ENCODE measurements at places on chromosomes 1 and 21.
A peak's percentile ranks its signal among the peaks of the same experiment; 100 is the strongest.

DNA sequence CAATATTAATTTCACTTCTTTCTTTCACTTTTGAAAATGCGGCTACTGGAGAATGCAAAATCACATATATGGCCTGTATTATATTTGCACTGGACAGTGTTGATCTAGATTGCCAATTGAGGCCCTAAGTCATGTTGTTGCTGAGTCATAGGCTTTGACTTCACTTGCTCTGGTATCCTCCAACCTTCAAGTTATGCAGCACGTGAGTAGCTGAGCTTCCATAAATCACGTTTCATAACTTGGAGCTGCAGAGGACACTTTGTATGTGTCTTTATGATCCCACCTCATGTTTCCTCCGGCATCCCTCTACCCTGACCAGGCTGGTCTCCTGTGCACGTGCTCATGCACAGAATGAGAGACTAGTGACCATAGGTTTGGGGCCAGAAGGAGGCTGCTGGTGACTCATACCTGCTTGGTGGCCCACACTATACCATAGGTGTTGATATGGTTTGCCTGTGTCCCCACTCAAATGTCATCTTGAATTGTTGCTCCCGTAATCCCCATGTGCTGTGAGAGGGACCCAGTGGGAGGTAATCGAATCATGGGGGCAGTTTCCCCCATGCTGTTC is 103.0 kb upstream of the TSPAN2 start:
- DNase-seq = no peak

DNA sequence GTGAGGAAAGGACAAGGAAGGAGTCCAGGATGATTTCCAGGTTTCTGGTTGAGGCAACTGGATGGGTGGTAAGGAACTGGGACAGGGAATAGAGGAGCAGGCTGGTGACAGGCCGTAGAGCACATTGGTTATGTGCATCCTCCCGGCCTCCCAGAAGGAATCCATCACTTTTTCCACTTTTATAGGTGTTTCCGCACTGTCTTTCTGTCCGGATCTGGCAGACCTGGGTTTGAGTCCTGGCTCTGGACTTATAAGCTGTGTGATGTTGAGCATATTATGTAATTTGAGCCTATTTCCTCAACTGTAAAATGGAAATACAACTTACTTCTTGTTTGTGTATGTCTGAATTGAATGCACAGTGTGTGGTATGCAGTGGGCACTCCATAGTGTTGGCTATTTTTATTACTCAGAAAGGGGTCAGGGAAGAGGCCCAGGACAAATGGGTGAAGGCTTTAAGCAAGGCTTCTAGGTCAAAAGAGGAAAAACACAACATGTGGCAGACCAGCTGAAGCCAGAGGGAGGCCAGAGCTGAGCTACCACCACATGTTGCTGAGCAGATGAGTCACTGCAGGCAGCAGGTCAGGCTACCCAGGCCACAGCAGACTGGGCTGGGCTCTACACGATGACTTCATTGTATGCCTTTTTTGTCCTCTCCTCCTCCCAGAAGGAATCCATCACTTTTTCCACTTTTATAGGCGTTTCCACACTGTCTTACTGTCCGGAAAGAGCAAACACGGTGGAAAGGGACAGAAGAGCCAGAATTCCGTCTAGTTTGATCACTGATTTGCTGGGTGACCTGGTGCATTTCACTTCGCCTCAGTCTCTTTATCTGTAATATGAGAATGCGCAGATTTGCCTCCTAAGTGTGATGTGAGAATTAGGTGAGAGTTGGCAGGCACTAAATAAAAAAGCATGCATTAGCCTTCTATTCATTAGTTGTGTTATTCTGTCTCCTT is 791 bp upstream of the MAST2 start:
- peak; percentile 16 for DNase-seq

GRCh38 chr1:111140680-111140967 is 601 bp downstream of the CEPT1 start:
- DNase-seq = no peak

DNA sequence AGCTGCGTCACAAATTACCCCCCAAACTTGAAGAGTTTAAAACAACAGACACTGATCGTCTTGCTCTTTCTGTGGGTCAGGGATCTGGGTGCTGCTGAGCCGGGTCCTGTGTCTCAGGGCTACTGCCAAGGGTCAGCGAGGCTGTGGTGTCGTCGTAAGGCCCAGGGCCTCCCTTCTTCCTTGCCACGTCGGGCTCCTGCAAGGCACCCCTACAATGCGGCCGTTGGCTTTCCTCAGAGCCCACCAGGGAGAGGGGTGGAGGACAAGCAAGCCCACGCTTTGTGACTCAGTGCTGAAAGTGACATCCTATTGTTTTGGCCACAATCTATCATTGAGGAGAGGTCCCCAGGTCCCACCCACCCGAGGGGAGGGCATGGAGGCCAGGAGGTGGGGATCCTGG is 7.7 kb upstream of the FBLIM1 start:
- no peak for DNase-seq

GRCh38 chr1:61244114-61244513 is 161.8 kb downstream of the NFIA start:
- no peak for DNase-seq

- no peak for DNase-seq
Observed at GRCh38 chr1:245046769-245047168, 108.0 kb upstream of the KIF26B start.

- DNase-seq = no peak
Observed at GRCh38 chr1:65729259-65729658, 63.4 kb upstream of the PDE4B start.

- no peak for DNase-seq
Observed at GRCh38 chr1:172085317-172085716, 244.0 kb downstream of the DNM3 start.

GRCh38 chr1:198686069-198686728 is 47.4 kb downstream of the PTPRC start:
- DNase-seq = no peak

- no peak for DNase-seq
Observed at GRCh38 chr1:157806431-157807149, 13.3 kb downstream of the FCRL1 start.

DNA sequence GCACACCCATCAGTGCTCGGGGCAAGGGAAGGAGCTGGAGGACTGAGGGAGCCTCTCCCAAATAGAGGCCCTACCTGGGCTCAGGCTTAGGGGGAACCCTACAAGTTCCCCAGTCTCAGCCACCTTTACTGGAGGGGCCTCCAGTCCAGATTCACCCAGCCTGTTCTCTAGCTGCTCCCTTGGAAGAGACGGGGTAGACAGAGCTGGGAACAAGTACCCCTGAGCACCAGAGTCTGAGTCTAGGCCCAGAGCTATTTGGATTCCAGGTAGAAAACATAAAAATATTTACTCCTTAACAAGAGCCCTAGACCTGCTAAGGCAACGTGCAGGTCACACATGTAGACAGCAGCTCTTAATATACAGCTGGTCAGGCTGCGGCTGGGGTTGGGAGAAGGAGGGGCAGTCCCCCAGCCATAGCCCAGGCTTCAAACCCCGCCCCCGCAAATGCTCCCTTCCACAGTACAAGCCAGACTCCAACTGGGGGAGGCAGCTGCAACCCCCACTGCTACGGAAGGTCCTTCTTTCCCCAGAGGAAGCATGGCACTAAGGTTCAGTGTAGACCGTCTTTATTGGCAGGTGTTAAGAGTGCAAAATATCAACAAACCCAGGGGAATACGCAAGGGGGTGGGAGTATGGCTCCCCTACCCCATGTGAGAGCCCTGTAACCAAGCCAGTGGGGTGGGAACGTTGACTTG is 8.0 kb downstream of the TENT5B start:
- DNase-seq = no peak

DNA sequence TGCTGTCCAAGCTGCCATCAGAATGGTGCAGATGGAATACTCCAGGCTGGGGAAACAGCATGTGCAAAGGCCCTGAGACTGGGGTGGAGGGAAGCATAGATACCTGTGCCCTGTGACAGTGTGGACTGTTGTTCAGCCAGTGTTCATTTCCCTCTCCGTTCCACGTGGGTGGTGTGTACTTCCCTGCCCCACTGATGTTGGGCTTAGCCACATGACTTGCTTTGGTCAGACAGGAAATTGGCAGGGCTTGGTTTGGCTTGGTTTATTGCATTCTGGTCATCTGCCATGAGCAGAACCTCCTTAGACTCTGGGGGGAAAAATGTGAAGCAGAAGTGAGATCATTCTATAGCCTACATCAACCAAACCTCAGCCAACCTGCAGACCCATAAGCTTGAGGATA is 102.4 kb upstream of the IGSF21 start:
- DNase-seq = no peak

DNA sequence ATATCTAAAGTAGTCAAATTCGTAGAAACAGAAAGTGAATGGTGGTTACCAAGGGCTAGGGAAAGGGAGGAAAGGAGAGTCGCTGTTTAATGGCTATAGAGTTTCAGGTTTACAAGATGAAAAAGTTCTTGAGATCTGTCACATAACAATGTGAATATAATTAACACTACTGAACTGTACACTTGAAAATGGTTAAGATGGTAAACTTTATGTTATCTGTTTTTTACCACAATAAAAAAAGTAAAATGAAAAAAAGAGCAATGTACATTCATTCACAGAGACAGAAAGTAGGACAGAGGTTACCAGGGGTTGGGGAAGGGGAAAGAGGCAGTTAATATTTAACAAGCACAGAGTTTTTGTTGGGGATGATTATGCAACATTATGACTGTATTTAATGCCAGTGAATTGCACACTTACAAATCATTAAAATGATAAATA is 53.3 kb upstream of the SEC16B start:
- DNase-seq = no peak

DNA sequence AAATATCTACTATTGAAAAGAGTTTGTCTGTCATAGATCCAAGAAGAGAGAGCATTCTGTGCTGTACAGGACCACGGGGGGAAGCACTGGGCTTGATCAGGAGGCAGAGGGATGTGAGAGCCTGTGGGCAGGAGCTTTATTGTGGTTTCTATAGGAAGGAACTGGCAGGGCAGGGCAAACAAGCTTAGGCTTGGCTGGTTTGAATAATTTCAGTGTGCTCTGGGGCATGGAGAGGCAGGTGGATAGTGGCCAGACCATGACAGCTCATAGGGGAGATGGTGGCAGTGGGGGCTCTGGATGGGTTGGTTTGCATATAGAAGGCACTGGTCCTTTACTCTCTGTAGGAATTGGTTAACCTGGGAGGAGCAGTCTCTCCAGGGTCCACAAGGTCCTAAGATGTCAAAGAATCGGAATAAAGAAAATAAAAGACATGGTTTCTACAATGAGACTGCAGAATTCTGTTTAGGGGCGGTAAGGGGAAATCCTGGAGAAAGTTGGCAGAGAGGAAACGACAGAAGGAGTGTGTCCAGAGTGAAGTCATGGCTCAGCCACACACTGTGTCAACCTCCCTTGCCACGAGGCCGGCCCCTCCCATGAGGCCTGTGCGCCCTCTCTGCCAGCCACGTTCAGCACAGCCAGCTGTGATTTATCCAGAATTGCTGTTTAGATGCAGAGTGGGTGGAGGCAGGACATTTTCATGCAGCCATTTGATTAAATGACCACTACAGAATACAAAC is 81.7 kb upstream of the PGBD5 start:
- DNase-seq = no peak

- no peak for DNase-seq
Observed at GRCh38 chr1:193649587-193649986, 463.2 kb upstream of the B3GALT2 start.

- DNase-seq = no peak
Observed at GRCh38 chr21:25370311-25370744, 237.0 kb downstream of the MRPL39 start.

DNA sequence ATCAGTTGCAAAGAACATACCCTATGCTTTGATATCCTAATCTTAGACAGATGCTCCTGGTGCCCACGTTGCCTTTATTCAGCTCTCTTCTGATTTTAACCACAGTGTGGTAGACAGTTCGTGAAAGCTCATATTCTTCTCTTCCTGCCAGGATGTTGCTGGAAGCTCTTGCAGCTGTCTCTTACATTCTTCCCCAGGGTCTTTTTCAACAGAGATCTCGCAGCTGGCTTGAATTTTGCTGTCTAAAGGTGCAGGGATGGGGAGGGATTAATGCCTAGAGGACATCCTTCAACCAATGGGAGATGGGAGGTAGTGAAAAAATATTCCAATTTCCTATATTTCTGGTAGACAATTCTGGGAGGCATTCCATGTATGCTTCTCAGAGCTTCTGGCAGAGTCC is 150.0 kb upstream of the APP start:
- no peak for DNase-seq

DNA sequence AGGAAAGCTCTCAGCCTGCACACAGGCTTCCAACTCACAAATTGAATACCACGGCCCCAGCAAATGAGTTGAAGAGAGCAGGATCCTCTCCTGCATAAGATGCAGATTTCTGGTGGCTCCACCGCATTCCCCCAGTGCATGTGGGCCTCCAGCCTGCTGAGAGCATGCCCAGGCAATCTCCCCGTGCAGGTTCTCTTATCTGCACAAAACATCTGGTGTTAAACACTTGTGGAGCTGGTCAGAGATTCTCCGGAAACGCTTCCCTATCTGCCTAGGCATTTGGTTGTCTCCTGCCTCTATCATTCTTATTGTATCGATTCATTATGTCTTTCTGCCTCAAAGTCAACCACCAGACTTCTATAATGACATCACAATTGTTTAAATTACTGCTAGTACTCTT is 1349.0 kb upstream of the B3GALT2 start:
- no peak for DNase-seq

DNA sequence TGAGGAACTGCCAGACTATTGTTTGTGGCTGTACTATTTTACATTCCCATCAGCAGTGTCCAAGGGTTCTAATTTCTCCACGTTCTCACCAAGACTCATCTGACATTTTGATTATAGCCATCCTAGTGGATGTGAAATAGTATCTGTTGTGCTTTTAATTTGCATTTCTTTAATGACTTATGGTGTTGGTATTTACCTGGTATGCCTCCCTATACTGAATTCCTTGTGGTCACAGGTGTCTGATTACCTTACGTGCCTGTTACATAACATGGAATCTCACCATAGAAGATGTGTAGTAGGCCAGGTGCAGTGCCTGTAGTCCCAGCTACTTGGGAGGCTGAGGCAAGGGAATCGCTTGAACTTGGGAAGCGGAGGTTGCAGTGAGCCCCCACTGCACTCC is 13.5 kb downstream of the ZYG11A start:
- DNase-seq = no peak

GRCh38 chr1:112342558-112342957 is 53.5 kb upstream of the CTTNBP2NL start:
- no peak for DNase-seq

DNA sequence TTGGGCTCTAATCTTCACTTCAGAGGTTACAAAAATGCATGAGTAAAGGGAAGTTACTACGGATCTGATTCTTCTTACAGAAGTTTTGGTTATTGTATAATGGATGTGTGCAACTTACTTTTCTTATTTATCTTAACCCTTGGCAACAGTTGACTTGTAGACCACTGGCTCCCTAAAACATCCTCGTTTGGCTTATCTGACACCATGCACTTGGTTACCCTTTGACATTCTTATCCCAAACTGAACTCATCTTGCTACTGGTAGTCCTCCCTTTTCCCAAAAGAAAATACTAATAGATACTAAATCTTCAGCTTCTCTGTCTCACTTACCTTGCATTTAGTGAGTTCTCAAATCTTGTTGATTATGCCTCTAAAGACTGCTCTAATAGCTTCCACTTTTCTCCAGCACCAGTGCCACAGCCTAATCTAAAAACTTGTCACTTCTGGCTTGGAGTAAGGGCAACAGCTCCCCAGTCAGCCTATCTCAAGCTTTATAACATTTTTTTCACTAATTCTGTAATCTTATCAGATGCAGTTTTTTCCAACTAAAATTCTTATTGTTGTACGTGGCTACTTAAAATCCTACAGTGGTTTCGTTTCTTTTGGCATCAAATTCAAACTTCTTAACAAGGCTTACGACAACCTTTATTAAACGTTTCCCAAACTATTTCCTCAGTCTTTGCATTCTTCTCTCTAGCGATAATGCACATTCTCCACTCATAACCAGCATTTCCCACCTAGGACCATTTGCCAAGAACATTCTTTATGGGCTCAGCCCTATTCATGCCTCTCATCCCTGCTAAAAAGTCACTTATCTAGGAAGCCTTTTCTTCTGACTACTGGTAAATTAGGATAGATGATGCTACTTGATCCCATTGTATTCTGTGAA is 204.2 kb downstream of the KCNT2 start:
- no peak for DNase-seq

Data from neural crest cell (in vitro differentiated cells).